ENCODE measurements at places on chromosomes 5 and 9.

DNA sequence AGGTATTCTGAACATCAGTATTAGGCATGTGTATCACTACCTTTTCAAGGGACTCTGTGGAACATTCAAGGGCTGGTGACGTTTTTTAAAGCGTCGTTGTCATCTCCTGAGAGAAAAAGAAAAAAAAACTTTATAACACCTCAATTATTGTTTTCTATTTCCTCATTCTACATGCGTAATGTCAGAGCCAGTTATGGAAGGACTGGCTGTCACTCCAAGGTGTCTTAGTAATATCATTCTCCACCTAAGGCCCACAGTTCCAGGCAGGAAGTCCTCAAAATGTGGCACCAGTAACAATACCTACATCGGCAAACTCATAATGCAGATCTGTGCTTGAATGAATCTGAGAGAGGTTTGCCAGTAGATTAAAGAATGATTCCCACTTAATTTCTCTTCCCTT lies 210.2 kb downstream of the SAXO1 start:
- no peak overlapping the region for H3K27ac ChIP-seq
- H3K27me3 ChIP-seq: no peaks in the 10 kb centered on the region
- DNase-seq: no peak
- no peaks in the 10 kb centered on the region for H3K4me1 ChIP-seq
- no peak overlapping the region for H3K4me3 ChIP-seq
- H3K36me3 ChIP-seq: no peaks in the 10 kb centered on the region

GRCh38 chr9:127612939-127613582 lies 984 bp downstream of the STXBP1 start:
- peak overlapping the region; percentile 87 for H3K27ac ChIP-seq
- no peaks in the 10 kb centered on the region for H3K36me3 ChIP-seq
- H3K4me1 ChIP-seq: peaks cover 17% of the 10 kb centered on the region
- peak overlapping the region; percentile 80 for H3K4me3 ChIP-seq

- peaks cover 3% of the 10 kb centered on the region for H3K4me1 ChIP-seq
- no peaks in the 10 kb centered on the region for H3K36me3 ChIP-seq
- no peak overlapping the region for H3K4me3 ChIP-seq
- H3K27me3 ChIP-seq: no peaks in the 10 kb centered on the region
These were observed 93.9 kb upstream of the DMRT1 start for GRCh38 chr9:747567-747966.

DNA sequence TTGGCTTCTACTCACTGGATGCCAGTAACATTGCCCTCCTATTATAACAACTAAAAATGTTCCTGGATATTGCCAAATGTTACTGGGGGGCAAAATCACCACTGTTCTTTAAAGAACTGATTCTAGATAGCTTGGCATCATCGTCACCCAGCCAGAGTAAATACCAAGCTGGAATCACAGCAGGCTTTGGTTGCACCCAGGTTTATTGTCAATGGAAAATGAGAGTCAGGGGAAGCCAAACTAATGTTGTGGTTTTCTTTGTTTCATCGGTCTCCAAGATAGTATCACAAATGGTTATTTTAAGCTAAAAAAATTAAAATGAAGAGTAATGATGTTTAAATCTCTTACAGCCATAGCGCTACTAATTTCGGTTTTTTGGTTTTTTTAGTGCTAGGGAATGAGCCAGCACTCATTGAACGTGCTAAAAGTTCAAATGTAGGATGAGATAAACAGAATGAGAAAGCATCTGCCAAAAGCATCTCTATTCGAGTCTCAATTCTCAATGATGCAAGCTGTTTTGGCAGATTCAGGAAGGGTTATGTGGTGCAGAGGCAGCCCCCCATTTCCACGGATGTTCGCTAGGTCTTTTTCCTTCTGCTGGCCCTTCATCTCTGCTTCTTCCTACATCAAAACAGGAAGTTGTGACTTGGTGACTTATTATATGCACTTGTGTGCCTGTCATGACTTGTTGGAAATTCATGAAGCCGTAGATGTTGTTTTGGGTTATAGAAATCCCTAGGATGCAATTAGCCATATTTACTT lies 558.0 kb downstream of the EBF1 start:
- DNase-seq: no peak
- H3K27ac ChIP-seq: no peak overlapping the region
- no peak overlapping the region for H3K4me3 ChIP-seq
- H3K36me3 ChIP-seq: no peaks in the 10 kb centered on the region
- H3K4me1 ChIP-seq: no peaks in the 10 kb centered on the region

DNA sequence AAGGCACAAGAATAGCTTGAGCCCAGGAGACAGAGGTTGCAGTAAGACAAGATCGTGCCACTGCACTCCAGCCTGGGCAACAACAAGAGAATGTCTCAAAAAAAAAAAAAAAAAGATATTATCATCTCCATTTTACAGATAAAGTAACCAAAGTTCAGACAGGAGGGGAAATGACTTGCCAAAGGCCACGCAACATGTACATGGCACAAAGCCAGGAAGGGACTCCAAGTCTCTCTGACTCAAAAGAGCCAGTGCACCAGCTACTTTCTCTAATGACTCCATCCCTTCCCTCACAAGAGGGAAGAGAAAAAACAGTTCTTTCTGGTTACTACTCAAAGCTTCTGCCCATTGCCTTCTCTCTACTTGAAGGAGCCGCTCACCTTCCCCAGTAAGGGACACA lies 34.1 kb downstream of the SIL1 start:
- H3K27ac ChIP-seq: no peak overlapping the region
- no peaks in the 10 kb centered on the region for H3K36me3 ChIP-seq
- no peak for DNase-seq
- H3K4me1 ChIP-seq: no peaks in the 10 kb centered on the region
- no peaks in the 10 kb centered on the region for H3K27me3 ChIP-seq
- no peak overlapping the region for H3K4me3 ChIP-seq

DNA sequence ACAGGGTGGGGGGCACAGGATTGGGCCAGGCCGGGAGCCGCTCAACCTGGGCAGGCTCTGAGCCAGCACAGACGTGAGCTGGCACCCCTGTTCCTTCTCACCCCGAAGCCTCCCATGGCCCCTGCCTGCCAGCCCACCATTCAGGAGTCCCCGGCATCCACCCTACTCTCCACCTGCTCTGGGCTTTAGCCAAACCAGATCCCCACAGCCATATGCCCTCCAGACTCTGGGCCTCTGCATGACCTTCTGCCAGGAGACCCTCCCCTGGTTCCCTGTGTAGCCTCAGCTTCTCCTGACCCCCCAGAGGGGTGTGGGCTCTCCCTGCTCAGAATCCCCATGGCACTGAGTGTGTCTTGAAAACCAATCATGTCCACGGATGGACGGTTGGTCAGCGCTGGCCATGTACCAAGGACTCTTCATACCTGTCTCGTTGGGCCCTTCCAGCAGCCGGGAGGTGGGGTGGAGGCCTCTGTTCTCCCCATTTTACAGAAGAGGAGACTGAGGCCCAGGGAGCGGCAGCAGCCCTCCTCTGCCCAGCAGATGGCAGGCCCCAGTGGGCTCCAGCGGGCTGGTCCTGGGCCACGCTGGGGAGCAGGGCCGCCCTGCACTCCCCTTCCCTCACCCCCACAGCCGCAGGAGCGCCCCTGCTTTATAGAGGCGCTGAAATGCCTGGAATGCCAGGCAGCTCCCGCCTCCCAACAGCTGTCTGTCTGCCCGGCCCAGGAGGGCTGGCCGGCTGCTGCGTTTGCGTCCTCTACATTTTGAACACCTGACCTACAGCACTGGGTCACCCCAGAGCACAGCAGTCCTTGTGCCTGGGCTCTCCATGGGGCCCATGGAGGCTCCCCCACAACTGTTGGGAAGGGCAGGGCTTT lies 3.5 kb upstream of the MYMK start:
- H3K36me3 ChIP-seq: no peaks in the 10 kb centered on the region
- H3K4me3 ChIP-seq: no peak overlapping the region
- peaks cover 5% of the 10 kb centered on the region for H3K4me1 ChIP-seq
- H3K27ac ChIP-seq: no peak overlapping the region

DNA sequence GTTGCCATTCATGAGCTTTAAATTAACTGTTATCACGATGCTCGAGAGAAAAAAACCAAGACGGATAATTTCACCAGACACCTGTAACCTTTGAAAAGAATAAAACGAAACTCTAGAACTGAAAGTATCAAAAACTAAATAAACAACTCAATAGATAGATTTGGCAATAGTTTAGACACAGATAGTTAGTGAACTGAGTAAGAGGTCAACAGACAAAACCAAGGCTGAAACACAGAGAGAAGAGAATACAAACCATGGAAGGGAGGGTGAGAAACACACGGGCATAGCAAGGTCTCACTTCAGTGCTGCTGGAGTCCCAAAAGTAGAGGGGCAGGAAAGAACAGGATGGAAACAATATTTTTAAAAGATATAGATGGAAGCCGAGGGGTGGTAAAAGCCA lies 3.3 kb upstream of the OR2V1 start:
- H3K4me3 ChIP-seq: no peak overlapping the region
- no peaks in the 10 kb centered on the region for H3K27me3 ChIP-seq
- DNase-seq: no peak
- no peak overlapping the region for H3K27ac ChIP-seq

DNA sequence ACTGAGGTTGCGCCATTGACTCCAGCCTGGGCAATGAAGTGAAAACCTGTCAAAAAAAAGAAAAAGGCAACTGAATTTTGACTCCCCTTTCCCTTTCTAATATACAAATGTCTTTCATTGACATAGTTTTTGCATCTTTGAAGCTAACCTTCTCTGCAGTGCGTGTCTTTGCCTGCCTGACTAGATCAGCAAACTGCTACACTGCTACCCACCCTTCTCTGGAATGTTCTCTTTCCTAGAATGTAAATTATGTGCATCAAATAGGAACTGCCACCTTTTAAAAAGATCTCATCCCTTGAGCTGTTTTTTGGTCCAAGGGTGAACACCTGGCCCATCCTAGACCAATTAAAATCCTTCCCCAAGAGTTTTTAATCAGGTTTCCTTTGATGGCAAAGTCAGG lies 127.6 kb downstream of the SLC28A3 start:
- no peaks in the 10 kb centered on the region for H3K36me3 ChIP-seq
- DNase-seq: no peak
- H3K27ac ChIP-seq: no peak overlapping the region
- H3K27me3 ChIP-seq: no peaks in the 10 kb centered on the region

DNA sequence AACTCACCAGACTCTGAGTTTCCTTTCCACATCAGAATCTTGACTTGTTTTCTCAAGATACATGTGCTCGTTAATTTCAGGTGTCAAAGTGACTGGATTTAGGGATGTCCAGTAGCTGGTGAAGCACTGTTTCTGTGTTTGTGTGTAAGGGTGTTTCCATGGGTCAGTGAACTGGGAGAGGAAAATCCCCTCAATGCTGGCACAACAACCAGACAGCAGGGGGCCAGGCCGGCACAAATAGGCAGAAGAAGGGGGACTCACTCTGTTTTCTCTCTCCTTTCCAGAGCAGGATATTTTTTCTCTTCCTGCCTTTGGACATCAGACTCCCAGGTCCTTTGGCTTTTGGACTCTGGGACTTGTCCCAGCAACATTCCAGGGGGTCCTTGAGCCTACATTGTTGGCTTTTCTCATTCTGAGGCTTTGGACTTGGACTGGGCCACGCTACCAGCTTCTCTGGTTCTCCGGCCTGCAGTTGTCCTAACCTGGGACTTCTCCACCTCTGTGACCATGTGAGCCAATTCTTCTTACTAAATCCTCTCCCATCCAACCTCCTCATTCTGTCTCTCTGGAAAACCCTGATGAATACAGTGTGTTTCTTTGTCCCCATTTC lies 144.0 kb downstream of the CAAP1 start:
- H3K27me3 ChIP-seq: no peaks in the 10 kb centered on the region
- H3K27ac ChIP-seq: no peak overlapping the region
- no peak overlapping the region for H3K4me3 ChIP-seq
- H3K36me3 ChIP-seq: no peaks in the 10 kb centered on the region

DNA sequence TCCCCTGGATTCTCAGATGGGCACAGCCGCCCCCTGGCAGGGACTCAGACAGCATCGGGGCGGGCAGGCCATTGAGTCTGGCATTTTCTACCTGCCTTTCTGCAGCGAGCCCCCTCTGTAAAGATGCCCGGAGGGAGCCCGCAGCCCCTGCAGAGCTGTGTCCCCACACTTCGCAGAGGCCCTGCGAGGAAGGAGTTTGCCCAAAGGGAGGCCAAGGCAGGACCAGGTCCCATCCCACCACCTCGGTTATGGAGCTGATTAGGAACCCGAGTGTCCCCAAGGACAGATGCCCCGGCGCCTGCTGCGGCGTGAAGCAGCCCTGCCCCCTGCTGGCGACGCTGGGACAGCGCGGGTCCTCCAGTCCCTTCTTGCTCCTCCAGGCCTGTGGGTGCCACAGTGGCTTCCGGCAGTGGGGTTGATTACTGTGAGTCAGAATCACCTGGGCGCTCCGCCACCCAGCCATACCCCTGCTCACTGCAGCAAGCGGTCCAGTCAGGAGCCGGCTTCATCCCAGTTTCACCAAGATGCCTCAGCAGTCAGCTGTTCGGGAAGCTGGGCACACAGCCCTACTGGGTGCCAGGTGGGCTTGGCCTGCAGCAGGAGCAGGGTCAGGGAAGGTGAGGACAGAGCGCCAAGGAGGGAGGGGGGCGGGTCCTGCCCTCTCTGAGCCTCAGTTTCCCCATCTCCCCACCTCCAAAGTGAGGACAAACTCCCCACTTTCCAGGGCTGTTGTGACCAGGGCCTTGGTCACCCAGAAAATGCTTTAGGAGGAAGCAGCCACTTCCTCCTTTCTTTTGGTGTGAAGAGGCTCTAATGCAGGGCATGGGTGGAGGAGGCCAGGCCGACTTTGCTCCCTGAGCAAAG lies 117.2 kb downstream of the RXRA start:
- peak; percentile 93 for DNase-seq
- no peak overlapping the region for H3K4me3 ChIP-seq
- H3K27me3 ChIP-seq: peaks cover 6% of the 10 kb centered on the region
- no peaks in the 10 kb centered on the region for H3K36me3 ChIP-seq
- H3K4me1 ChIP-seq: peaks cover 11% of the 10 kb centered on the region

GRCh38 chr9:15843931-15844330 lies 291.1 kb downstream of the CCDC171 start:
- no peaks in the 10 kb centered on the region for H3K27me3 ChIP-seq
- no peak overlapping the region for H3K27ac ChIP-seq
- H3K36me3 ChIP-seq: no peaks in the 10 kb centered on the region
- no peak for DNase-seq
- H3K4me1 ChIP-seq: no peaks in the 10 kb centered on the region
- no peak overlapping the region for H3K4me3 ChIP-seq

Data from breast epithelium (tissue), 4 donors.